Renal cortical epithelial cell (primary cell): ENCODE measurements at places on chromosomes 4 and X. TPM values are rescaled to one million over a fixed set of nuclear protein-coding genes. Genes with fewer than 3 reads are reported as not detected.

DNA sequence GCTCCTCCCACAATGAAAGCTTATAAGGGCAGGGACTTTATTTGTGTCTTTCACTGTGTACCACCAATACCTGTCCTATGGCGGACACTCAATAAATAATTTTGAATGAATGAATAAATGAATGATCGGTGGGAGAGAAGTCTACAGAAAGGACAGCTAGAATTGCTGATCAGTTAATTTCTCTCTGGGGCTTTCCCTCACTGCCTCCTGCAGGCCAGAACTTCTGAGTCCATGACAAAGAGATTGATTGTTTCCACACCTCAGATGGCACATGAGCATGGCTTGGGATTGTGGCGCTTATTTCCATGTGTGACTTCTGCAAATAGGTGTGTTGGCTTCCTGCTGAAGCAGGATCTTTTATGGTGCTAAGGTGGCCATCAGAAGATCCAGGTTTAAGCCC lies 6.3 kb downstream of the FAM47E start:
- no peak for DNase-seq

DNA sequence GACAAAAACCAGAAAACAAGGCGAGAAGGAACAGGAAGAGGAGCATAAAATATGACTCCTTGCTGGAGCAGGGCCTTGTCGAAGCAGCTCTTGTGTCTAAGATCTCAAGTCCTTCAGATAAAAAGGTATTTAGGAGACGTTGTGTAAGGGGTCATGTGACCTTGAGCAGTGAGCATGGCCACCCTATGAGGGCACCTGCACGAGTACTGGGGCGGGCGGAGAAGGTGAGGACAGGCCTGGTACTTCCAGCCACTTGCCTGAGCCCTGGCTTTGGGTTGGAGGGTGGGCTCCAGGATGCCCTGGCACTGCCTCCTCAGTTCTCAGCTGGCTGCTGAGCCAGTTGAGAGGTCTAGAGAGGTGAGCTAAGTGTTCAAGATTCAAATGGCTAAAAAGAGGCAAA lies 29.9 kb downstream of the NSD2 start:
- no peak for DNase-seq

GRCh38 chr4:185341841-185342240 lies 53.9 kb downstream of the LRP2BP start:
- DNase-seq, result no peak

- DNase-seq, result no peak
These were observed 52.3 kb downstream of the LGI2 start for GRCh38 chr4:24978291-24979075.

The HSFX3 gene
- total RNA-seq, result not detected in 2 replicates

The IL21 gene
- not detected in 2 replicates for total RNA-seq

The PRRG3 gene
- not detected in 2 replicates for total RNA-seq
